Left cardiac atrium (tissue), 4 donors: ENCODE measurements at places on chromosomes 5 and 9. TPM values are rescaled to one million over a fixed set of nuclear protein-coding genes. Genes with fewer than 3 reads are reported as not detected.

GRCh38 chr5:149464796-149465489 lies 85.9 kb upstream of the IL17B start:
- peak; percentile 51 for DNase-seq

GRCh38 chr5:173686950-173687349 lies 70.5 kb upstream of the BOD1 start:
- no peak for DNase-seq

DNA sequence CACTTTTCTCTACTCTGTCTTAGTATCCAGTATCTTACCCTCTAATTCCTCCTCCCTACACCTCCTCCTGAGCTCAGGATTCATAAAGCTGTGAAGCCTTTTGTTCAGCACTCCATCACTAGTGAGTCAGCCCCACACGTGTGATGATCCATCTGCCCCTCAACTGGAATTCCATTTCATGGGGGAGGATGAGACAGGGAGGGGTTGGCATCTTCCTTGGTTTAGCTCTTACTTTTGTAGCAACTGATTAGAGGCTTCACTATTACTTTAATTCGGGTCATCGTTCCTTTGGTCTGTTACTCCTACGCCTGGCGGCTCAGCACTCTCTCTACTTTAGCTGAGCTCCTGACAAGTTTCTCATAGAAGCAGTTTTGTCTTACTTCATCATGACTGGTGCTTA lies 11.8 kb downstream of the BTNL8 start:
- no peak for DNase-seq

GRCh38 chr9:128411364-128412119 lies 9.1 kb upstream of the CERCAM start:
- DNase-seq = no peak

GRCh38 chr5:139495638-139496435 lies 13.3 kb upstream of the STING1 start:
- DNase-seq = no peak

DNA sequence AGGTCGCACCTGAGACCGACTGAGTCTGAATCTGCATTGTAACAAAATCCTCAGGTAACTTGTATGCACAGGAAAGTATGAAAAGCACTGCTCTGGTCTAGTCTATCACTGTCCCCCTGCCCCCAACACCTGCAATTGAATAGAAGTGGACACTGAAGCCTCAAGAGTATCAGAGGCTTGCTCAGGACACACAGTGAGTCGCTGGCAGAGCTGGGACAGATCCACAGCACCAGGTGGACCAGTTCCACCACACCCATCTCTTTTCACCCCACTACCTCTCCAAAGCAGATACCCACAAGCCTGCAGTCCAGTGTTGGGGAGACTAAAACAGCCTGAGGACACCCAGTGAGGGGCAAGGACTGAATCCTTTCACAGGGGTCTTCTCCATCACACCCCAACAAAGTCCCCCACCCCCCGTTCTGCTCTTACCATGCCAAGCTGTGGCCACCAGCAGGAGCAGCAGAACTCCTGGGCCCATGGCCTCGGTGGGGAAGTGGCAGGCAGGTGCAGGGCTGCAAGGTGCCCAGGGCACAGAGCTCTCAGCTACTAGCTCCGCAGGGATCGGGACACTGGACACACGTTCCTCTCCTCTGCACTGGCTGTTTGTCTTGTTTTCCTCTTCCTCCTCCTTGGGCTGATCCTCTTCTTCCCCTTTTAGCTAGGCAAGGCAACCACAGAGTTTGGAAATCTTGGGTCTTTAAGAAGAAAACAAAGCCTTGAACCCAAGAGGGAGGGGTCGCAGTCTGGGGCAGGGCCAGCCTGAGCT lies at the start of gene CSF1R:
Gene CSF1R, minus strand, starts transcription at position 605 of the 766 bp plus-strand sequence. Its CDS starts 127 bp downstream, at position 478.
- no peak for DNase-seq

- no peak for DNase-seq
These were observed 104.7 kb upstream of the IER5L start for GRCh38 chr9:129282731-129283211.

GRCh38 chr5:22852807-22853660 lies at the start of gene CDH12:
TSS of gene CDH12 (minus strand) at chr5:22853344.
- DNase-seq = no peak

- DNase-seq = no peak
These were observed 353.1 kb upstream of the IRX2 start for GRCh38 chr5:3104429-3105060.

GRCh38 chr9:84075004-84075403 lies 94.4 kb downstream of the RMI1 start:
- DNase-seq = no peak

- DNase-seq = peak; percentile 20
These were observed 4.4 kb downstream of the PHF2 start for GRCh38 chr9:93580654-93581380.

DNA sequence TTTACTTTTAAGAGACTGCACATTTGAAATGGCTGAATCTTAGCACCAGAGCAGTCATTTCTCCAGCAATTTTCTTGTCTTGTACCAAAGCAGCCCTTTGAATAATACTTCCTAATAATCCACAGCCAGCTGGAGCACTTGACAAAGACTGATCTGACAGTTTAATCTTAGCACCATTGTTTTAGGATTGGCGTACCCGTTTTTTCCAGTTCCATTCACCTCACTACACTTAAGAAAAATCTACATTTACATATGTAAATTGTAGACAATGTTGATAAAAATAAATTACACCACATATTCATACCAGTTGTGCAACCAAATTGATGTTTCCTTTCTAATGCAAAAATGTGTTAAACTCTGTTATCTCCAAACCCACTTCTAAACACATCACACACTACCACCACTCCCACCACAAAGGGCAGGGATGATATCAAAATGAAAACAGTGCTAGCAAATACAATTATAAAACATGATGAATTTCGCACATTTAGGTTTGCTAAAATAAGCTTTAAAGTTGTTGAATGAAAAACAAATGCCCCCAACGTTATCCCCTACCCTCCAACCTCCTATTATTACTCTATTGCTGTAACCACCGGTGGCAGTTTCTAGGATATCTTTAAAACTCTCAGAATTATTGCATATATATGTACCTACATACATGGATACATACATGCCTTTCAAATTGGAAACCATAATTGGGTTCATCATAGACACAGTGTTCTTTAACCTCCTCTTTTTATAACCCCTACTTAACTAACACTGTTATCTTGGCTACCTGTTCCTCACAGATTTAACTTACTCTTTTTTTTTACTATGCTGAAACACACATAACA lies 21.5 kb downstream of the SERINC5 start:
- no peak for DNase-seq

DNA sequence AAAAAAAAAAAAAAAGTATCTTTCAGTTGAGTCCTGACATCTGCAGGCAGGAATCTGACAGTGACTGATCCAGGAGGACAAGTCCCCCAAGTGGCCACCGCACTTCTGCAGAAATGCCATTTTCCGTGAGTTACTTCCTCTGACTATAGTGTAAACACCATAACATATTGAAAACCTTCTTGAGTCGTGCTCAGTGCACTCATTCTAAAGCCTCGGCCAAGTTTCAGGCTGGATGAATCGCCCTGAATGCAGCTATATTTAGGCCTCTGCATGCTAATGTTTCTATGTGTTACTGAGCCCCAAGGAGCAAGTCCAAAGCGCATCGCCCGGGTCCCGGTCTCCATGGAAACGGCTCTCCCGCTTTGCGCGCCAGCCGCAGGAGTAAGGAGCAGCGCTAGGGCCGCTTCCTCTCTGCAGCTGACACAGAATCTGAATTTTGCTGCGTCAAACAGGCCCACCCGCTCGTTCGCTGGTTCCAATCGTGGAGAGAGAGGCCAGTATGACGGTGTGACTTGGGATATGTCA lies 335.4 kb downstream of the MSX2 start:
- DNase-seq = peak; percentile 49

DNA sequence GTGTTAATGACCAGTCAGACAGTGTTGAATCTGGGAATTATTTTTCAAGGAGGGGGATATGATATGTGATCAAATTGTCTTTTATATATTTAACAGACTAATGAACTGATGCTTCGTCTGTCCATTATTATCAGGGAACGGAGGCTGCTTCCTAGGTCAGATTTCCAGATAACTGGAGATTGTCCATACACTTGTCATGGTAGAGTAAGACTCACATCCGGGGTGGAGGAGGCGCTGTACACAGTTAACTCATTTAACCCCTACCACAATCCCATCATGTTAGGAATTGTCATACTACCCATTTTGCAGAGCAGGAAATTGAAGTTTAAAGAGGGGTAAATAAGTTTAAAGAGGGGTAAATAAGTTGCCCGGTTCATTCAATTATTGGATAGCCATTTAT lies 55.9 kb downstream of the ARHGAP26 start:
- DNase-seq = no peak

DNA sequence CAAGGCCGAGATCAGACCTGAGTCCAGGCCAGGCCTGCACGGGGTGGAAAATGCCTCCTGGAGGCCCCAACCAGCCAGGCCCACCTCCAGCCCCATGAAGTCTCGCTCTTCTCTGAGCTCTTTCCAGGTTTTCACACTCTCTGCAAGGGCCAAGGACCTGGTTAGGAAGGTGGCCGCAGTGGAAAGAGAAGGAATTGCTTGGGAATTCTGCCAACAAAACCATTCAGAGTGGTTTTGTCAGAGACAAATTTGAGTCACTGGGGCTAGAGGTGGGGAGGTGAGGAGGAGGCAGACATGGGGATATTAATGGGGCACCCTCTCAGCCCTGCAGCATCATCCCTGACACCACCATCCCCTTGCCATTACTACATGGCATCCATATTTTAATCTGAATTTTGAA lies 261.0 kb downstream of the ROR2 start:
- no peak for DNase-seq

DNA sequence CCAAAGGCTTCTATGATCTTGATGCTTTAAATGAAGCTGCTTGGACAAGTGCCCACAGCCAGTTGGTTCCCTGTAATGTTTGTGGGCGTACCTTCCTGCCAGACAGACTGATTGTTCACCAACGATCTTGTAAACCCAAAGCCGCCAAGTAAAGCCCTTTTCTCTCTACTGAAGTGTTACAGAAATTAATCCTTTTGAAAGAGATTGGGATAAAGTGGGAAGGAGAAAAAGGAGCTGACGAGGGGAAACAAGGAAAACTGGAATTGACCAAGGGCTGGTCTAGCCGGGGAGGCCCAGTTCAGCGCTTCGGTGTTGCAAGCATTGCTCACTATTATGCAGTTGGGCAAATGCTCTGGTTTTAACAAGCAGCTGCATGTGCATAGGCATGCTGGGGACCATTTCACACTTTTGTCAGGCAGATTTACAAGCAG lies 53.2 kb downstream of the ZNF474 start:
- peak; percentile 72 for DNase-seq

DNA sequence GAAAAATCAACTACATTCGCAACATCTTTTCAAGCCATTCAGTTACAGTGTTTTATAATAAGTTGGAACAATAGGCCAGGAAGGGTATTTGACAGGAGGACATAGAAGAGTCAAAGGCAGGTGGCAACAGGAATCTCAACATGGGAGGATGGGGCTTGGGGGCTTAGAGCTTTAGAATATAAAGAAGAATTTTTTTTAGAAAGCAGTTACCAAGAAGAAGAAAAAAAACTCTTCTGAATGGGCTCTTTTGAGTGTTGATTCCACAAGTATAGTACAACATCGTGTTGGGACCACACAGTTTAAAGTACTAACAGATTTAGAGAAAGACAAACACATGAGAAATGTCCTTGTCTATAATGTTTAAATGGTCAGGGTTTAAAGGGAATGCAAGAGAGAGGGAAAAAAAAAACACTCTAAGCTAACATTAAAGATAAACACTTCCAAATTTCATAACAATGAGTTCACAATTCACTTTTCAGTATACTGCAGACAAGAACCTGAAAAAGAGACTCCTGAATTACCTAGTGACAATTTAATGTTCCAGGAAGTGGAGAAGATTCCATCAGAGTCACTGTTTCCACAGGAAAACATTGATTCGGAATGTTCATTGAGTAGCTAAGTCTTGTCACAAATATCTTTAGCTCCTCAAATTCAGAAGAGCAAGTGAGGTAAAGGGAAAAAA lies 282.3 kb downstream of the DEPDC1B start:
- no peak for DNase-seq

DNA sequence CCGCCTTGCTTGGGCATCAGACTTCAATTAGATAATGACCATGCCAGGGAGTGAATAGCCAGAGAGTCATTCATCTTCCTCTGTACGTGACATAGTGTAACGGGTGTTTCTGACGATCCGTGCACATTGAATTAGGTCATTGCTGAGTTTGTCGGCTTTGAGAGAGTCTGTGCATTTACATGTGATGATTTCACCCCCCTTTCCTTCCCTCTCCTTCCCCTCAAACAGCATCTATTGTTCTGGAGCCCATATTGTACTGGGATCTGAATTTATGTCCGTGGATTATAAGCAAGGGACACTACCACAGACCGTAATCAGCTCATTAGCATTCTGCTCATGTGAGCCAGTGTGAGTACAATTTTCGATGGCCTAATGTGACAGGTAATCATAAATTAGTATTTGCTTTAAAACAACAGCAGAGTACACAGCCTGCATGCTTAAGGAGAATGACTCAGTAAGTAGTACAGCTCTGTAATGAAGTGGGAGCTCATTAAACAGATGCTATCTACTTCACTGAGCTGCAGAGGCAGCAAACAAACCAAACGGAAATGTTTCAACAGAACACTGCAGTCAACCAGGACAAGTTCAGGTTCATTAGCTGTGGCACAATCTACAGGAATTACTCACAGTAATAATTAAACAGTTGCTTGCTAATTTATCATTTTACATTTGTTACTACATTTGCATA lies 302.1 kb downstream of the CSNK1G3 start:
- DNase-seq = no peak

DNA sequence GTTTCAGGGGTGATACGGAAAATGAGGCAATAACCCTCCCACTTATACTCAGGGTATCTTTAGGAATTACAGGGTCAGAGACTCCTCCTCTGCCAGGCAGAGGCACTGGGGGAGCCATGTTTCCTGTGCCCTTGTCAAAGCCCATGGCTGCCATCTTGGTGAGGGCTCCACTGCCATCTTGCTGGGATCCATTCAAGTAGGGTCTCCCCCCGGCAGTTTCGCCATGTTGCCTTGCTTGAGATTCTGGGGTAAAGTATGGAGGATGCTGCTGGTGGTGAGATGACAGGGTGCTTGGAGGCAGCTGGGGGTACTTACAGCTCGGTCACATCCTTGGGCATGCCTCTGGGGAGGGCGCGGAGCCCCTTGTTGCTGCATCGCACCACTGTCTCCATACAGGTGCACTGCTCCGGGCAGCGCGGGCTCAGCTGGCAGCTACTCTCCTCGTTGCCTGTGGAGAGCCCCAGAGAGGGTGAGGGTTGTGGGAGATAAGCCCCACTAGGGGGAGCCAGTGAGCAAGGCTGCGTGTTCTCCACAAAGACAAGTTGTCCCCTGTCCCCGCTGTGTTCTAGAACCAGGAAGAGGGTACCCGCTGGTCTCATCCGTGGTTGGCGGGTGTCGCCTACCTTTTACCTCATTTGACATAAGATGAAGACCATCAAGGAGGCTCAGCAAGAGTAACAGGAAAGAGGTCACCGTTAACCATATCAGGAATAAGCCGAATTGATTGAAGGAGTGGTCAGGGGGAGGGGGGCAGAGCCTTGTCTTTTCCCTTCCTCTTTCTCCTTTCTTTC lies 169.0 kb upstream of the PANK3 start:
- DNase-seq = peak; percentile 45

Gene GMCL2
- total RNA-seq = not detected

Gene EDIL3
- total RNA-seq = 7.5 TPM

Gene PRRC2B
- 136 TPM for total RNA-seq

Gene PCDHGA6
- 3.7 TPM for total RNA-seq

Gene MYO10
- 3.8 TPM for total RNA-seq

Gene COMMD10
- 28.7 TPM for total RNA-seq

Gene LCN1
- total RNA-seq = 2.0 TPM
